ENCODE measurements at places on chromosomes 3 and 15. TPM values are rescaled to one million over a fixed set of nuclear protein-coding genes. Genes with fewer than 3 reads are reported as not detected.

Gene AGTR1
- total RNA-seq: 2.0 TPM

Gene CSNK1G1
- total RNA-seq: 68.3 TPM

Gene GOLGA8N
- total RNA-seq: 1.4 TPM

Gene VPS33B
- 12.5 TPM for total RNA-seq

Gene RTP1
- total RNA-seq: not detected

Gene C3orf49
- not detected for total RNA-seq

Gene PCLAF
- total RNA-seq: 5.0 TPM

Gene TUBGCP4
- 21.4 TPM for total RNA-seq

Gene SNAPC5
- 10.1 TPM for total RNA-seq

Gene CEP63
- 20.9 TPM for total RNA-seq
